ENCODE measurements at places on chromosomes 7 and 10.

- no peak for DNase-seq
Measured at GRCh38 chr7:117808910-117809705, 64.1 kb downstream of the CTTNBP2 start.

GRCh38 chr7:8480527-8480926 lies 47.1 kb downstream of the NXPH1 start:
- no peak for DNase-seq

- DNase-seq = no peak
Measured at GRCh38 chr10:133117688-133118071, 30.0 kb downstream of the ADGRA1 start.

DNA sequence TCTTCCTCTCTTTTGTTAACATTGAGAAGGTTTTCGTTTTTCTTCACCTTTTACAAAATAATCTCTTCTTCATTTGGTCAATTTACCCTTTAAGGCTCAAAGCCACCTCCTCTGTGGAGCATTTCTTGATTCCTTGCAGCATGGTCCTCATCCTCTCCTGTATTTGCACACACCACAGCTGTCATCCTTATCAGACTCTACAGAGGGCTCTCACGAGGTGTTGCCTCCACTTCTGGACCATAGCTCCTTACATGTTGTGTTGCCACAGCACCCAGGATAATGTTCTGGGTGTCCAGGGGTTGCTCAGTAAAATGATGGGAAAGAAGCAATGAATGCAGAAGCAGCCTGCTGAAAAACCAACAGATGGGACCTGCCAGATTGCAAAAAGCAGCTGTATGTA lies 192.8 kb downstream of the SH2D4B start:
- no peak for DNase-seq

GRCh38 chr7:97015756-97016380 lies 8.8 kb downstream of the DLX5 start:
- DNase-seq = no peak

DNA sequence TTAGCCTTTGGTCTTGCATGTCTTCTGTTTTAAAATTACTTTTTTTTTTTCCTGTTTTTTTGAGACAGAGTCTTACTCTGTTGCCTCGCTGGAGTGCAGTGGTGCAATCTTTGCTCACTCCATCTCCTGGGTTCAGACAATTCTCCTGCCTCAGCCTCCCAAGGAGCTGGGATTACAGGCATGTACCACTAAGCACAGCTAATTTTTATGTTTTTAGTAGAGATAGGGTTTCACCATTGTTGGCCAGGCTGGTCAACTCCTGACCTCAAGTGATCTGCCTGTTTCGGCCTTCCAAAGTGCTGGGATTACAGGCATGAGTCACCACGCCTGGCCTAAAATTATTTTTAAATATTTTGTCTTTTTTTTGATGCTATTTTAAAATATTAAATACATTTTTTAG lies 38.5 kb downstream of the MLLT10 start:
- DNase-seq = no peak

GRCh38 chr7:80411621-80412020 lies 100.2 kb downstream of the GNAT3 start:
- no peak for DNase-seq

DNA sequence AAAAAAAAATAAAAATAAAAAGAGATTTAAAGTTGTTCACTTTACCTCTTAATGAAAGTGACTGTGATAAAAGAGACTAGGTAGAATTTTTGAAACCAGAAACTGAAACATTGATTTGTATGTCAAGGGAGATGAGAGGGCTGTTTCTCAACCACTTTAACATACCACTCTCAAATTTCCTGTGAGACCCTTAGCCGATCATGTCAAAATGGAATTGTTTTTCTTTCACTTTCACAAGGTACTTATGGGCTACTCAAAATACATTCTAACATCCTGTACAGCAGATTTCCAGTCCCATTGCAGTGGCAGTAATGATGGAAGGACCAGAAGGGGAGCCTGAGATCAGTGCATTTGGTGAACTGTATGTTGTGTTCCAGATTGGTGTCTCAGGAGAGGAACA lies 261.2 kb downstream of the PPP1R3A start:
- DNase-seq = no peak

- no peak for DNase-seq
Measured at GRCh38 chr7:54485044-54485443, 57.1 kb upstream of the VSTM2A start.

DNA sequence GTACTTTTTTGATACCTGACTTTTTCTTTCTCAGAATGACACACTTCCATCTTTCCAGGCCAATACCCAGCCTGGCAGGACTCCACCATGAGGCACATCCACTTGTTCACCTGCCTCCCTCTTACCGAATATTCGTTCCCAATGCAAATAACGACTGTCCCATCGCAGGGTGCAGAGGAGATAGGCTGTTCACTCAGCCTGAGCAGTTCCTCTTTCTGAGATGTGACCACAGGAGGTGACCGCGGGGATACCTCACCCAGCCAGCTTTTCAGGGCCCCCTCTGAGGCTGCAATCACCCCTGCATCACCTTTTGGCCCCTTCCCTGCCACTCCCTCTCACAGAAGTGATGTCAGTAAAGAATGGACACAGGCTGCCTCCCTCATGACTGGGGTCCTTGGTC lies 28.3 kb downstream of the PTPRN2 start:
- no peak for DNase-seq

Measured in CD4-positive, alpha-beta T cell treated with Interleukin-6 for 4 hours (primary cell).